NCI-H2081 treated with DMSO at 0.1 percent for 48 hours (cell line): ENCODE measurements at places on chromosomes 4 and X.

GRCh38 chr4:12911750-12912358 lies 572.3 kb downstream of the RAB28 start:
- DNase-seq: no peak

DNA sequence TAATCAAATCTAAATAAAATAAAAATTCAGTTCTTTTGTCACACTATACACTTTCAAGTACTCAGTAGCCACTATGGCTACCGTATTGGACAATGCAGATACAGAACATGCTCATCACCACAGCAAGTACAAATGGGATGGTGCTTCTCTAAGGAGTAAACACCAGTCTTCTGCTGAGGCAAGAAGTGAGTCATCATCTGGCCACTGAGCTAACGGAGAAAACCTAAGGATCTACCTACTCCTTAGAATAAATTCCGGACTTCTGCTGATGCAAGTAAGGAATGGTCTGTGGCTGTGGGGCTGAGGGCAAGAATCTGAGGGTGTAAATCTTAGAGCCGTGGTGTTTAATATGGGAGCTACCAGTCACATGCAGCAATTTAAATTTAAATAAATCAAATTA lies 11.3 kb upstream of the RBMXL3 start:
- DNase-seq: no peak

GRCh38 chr4:83582289-83582785 lies 46.4 kb downstream of the GPAT3 start:
- DNase-seq: no peak

DNA sequence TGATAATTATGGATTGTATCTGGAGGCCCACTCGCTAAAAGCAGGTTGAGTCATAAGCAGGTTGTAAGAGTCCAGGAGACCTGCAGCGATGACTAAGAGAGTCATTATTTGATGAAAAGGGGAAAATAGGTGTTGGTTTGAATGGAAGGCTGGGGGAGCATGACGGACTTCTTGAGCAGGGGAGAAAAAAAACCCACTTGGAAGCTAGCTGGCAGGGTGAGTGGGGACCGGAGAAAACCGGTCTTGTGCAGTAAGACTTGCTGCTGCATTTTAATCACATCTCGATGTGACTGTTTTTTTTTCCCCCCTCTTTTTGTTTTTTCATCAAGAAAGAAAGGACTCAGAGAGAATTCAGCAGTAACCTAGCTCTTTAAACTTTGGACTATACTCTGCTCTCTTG lies 90.0 kb downstream of the IGSF1 start:
- DNase-seq: no peak

DNA sequence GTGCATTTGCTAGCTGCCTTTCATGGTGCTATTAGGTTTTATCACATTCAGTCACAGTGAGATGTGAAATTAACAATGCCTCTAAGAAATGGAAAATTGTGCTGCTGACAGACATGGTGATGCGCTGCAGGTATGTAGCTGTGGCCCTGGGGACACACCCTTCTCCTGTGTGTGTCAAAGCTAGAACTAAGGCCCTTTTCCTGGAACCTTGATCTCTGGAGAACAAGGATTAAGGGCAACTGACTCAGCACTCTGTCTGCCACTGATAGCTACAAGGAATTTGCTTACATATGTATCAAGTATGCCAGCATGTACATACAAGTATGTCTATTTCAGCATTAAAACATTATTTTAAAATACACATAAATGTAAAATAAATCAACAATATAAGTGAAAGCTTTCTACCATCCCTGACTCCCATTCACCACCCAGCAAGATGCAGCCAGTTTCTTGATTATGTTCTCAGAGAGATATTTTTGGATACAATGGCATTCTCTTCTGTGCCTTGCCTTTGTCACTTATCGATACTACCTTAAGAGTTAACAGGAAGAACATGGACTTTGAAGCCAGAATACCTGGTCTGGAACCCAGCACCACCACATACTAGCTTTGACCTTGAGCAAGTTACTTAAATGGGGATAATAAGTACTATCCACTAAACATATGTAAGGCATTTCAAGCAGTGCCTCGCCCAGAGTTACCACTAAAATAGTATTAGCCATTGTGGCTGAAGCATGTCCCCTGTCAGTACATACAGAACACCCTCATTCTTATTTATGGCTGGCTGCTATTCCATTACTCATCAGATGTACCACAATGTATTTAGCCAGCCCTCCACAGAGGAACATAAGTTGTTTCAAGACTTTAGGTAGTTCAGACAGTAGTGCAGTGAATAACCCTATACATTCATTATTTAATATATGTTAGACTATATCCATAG lies 68.5 kb downstream of the NPNT start:
- DNase-seq: no peak
